ENCODE measurements at places on chromosomes 1 and 21.

DNA sequence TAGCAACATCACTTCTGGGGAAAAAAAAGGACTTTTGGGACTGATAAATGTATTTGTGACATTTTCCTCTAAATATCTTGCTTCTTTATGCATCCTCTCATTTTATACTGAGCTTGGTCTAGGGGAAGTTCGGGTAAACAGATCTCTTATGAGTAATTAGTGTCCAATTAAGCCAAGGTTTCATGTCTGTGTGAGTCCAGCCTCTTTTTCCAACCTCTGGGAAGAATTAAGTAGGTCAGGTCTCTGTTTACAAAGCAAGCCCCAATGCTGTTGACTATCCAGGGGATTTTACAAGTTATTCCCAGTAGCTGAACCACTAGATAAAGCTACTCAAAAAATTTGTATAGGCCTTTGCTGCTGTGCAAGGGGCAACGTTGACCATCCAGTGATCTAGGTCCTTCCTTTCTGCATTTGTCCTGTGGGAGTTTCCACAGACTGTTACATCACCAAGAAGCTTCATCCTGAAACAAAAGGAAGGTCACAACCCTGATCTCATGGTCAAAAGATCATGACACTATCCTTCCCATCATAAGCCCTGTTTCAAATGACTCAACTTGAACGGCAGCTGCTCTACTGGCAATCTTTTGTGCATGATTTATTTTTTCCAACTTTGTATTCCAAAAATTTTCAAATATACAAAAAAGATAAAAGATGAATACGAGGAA, 74.3 kb downstream of the ETS2 start:
- DNase-seq = no peak
- no peak overlapping the region for H3K27ac ChIP-seq
- H3K4me3 ChIP-seq = no peak overlapping the region
- peaks cover 3% of the 10 kb centered on the region for H3K36me3 ChIP-seq
- no peaks in the 10 kb centered on the region for H3K4me1 ChIP-seq

GRCh38 chr1:37034121-37035013, at the start of gene GRIK3:
Gene GRIK3, minus strand, starts transcription at chr1:37034515. Its CDS starts 407 bp downstream, at chr1:37034108.
- no peak for DNase-seq
- H3K4me1 ChIP-seq = peaks cover 4% of the 10 kb centered on the region
- peak within 1 kb of the TSS; percentile 25 for H3K4me3 ChIP-seq
- no peak within 1 kb of the TSS for H3K27ac ChIP-seq
- H3K27me3 ChIP-seq = peaks cover 81% of the 10 kb centered on the region
- H3K36me3 ChIP-seq = no peaks in the 10 kb centered on the region

- H3K27ac ChIP-seq = no peak overlapping the region
- no peak for DNase-seq
- H3K36me3 ChIP-seq = no peaks in the 10 kb centered on the region
- no peaks in the 10 kb centered on the region for H3K4me1 ChIP-seq
Observed at GRCh38 chr21:44933918-44934260, 5.9 kb upstream of the SLX9 start.

DNA sequence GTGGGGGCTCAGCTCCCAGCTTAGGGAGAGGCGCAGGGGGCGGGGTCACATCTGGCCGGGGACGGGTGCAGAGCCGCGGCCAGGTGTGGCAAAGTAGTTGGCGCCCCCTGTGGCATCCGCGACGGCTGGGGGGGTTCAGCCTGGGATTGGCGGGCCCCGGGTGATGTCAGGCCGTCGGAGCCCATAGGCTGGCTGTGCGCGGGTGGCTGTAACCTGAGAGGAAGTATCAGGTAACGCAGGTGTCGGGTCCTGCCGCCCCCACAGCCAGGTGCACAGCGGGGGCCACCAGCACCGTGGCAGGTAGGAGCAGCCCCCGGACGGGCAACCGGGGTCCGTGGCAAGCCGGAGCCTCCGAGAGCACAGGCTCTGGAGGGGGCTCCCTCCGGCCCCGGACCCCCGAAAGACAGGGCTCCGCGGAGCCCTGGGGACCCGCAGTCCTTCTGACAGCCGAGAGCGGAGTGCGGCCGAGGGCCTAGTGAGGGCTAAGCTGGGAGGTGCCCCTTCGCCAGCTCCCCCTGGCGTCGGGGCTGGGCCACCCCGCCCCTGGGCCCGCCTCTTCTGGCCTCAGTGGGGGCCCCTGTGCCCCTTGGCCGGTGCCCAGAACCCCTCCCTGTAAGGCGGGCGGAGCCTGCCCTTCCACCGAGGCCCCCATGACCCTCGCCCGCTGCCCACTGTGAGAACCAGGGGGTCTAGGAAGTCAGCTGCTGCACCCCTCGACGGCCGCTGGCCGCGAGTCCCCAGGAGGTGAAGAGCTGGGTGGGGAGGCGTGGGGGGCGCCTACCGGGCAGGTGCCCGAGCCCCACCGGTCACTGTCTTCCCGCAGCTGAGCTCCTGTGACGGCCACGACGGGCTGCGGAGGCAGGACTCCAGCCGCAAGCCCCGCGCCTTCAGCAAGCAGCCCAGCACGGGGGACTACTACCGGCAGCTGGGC, 17.9 kb downstream of the TNFRSF25 start:
- peak overlapping the region; percentile 72 for H3K4me3 ChIP-seq
- peaks cover 24% of the 10 kb centered on the region for H3K4me1 ChIP-seq
- peak overlapping the region; percentile 87 for H3K27ac ChIP-seq
- DNase-seq = peak; percentile 85
- H3K27me3 ChIP-seq = peaks cover 9% of the 10 kb centered on the region
- peaks cover under 1% of the 10 kb centered on the region for H3K36me3 ChIP-seq

GRCh38 chr1:193367863-193368262, 181.4 kb upstream of the B3GALT2 start:
- no peak overlapping the region for H3K4me3 ChIP-seq
- H3K4me1 ChIP-seq = peaks cover 3% of the 10 kb centered on the region
- DNase-seq = no peak
- no peaks in the 10 kb centered on the region for H3K36me3 ChIP-seq
- H3K27ac ChIP-seq = no peak overlapping the region

DNA sequence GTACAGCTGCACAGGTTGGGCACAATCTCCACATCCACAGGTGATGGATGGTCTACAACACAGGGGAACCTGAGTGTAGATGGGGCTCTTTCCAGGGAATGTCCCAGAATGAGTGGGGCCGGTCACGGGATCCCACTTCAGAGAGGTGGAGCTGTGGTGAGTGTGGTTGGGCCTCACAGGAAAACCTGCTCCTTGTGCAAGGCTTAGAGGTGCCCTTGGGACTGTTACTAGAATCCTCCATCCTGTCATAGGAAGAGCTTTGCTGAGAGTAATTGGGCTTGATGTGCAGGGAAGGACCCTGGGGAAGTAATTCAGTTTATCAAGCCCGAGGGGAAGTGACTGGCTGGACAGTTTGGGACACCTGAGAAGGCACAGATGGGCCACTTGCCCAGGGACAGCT, 137.9 kb downstream of the ZSCAN20 start:
- H3K36me3 ChIP-seq = no peaks in the 10 kb centered on the region
- DNase-seq = no peak
- no peaks in the 10 kb centered on the region for H3K4me1 ChIP-seq
- H3K27me3 ChIP-seq = peaks cover 29% of the 10 kb centered on the region
- no peak overlapping the region for H3K4me3 ChIP-seq
- no peak overlapping the region for H3K27ac ChIP-seq

DNA sequence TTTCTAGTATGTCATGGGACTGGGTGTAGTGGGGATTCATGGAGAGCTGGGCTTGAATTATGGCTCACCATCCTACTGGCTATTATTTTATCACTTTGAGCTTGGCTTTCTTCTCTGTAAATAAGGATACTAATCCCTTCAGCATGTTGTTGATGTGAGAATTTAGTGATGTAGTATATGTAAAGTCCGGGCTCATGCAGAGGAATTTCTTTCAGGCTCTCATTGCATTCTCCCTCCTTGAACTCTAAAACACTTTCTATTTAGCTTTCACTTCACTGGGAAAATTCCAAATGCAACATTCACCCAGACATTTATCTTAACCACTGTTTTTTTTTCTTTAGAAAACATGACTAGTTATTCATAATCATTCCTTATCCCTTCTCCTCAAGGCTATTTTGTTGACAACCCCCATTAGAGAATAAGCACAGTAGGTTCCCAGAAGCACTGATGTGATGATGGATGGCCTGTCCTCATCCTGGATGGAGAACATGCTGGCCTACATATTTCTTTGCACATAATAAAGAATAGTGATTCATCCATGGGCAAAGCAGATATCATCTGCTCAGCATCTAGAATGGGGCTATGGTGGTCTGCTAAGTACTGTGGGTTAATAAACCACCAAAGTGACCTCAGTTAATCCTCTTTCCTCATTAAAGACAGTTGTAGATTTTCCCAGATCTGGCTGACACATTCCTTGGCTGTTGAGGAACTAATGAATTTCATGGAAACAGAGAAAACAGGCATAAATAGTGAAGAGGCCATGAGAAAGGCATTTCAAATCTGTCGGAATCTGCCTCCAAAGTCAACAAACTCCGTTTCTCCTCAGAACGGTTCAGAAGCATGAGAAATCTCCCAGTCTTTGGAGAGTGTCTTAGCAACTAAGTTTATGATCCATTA, 68.0 kb upstream of the CYP2J2 start:
- H3K36me3 ChIP-seq = no peaks in the 10 kb centered on the region
- peaks cover 9% of the 10 kb centered on the region for H3K4me1 ChIP-seq
- no peak overlapping the region for H3K4me3 ChIP-seq
- no peak overlapping the region for H3K27ac ChIP-seq
- no peak for DNase-seq

GRCh38 chr1:77536813-77537212, 145.6 kb downstream of the ZZZ3 start:
- DNase-seq = no peak
- H3K27ac ChIP-seq = no peak overlapping the region
- no peak overlapping the region for H3K4me3 ChIP-seq
- H3K27me3 ChIP-seq = no peaks in the 10 kb centered on the region
- H3K4me1 ChIP-seq = peaks cover 13% of the 10 kb centered on the region

- no peak overlapping the region for H3K27ac ChIP-seq
- no peak for DNase-seq
- no peaks in the 10 kb centered on the region for H3K36me3 ChIP-seq
- H3K4me3 ChIP-seq = no peak overlapping the region
- peaks cover 4% of the 10 kb centered on the region for H3K27me3 ChIP-seq
Observed at GRCh38 chr1:61253059-61253735, 170.8 kb downstream of the NFIA start.

- no peak overlapping the region for H3K4me3 ChIP-seq
- peaks cover 10% of the 10 kb centered on the region for H3K36me3 ChIP-seq
- H3K27ac ChIP-seq = no peak overlapping the region
- peaks cover 24% of the 10 kb centered on the region for H3K4me1 ChIP-seq
- no peak for DNase-seq
Observed at GRCh38 chr1:248821641-248822040, 4.1 kb downstream of the SH3BP5L start.

DNA sequence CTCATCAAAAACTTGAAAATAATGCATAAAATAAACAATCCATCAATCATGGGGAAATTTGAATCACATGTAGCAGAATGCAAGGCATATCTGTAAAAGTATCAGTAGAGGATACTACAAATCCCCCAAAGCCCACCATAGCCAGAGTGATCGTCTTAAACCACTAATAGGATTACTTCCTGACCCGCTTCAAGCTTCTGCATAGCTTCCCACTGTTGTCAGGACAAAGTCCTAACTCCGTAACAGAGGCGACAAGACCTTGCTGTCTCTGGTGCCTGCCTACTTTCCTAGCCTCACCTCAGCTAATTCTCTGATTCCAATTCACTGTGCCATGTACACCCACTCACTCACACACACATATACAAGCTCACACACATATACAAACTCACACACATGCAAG, 161.2 kb upstream of the NFIA start:
- DNase-seq = no peak
- no peaks in the 10 kb centered on the region for H3K36me3 ChIP-seq
- H3K27ac ChIP-seq = no peak overlapping the region
- no peak overlapping the region for H3K4me3 ChIP-seq

GRCh38 chr1:85316321-85316720, 39.9 kb upstream of the BCL10 start:
- H3K4me1 ChIP-seq = no peaks in the 10 kb centered on the region
- no peak overlapping the region for H3K4me3 ChIP-seq
- H3K36me3 ChIP-seq = peaks cover 4% of the 10 kb centered on the region
- H3K27ac ChIP-seq = no peak overlapping the region

GRCh38 chr1:191760016-191760415, 398.2 kb upstream of the RGS18 start:
- H3K27ac ChIP-seq = no peak overlapping the region
- H3K27me3 ChIP-seq = no peaks in the 10 kb centered on the region
- no peak overlapping the region for H3K4me3 ChIP-seq
- no peak for DNase-seq

DNA sequence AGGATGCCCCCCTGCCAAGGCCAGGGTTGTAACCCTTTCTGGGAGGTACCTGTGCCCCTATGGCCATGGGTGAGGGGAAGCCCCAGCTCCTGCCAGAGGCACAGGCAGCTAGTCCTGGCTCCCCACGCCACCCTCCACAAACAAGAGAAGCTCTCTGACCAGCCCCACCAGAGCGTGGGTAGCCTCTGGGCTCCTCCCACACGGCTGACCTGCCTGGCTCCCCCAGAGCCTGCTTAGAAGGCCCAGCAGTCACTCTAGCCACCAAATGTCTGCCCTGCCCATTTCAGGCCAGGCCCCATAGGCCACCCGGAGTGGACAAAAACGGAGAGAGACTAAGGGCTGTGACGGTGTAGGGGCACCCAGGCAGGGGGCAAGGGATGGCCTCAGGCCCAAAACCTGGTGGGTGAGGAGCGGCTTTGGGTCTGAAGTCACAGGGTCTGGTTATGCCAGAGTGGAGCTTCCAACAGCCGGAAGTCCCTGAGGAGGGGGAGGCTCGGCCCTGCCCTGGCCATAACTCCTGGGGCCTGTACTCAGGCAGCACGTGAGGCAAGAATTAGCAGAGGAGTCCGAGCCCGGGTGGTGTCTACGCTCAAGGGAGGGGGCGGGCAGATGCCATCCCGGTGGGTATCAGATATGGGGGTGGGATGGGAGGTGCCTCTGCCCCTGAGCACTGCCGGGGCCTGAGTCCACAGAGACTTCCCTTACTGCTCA, 155.4 kb downstream of the CASZ1 start:
- no peaks in the 10 kb centered on the region for H3K4me1 ChIP-seq
- H3K27me3 ChIP-seq = peaks cover 19% of the 10 kb centered on the region
- no peak overlapping the region for H3K4me3 ChIP-seq
- no peak overlapping the region for H3K27ac ChIP-seq

DNA sequence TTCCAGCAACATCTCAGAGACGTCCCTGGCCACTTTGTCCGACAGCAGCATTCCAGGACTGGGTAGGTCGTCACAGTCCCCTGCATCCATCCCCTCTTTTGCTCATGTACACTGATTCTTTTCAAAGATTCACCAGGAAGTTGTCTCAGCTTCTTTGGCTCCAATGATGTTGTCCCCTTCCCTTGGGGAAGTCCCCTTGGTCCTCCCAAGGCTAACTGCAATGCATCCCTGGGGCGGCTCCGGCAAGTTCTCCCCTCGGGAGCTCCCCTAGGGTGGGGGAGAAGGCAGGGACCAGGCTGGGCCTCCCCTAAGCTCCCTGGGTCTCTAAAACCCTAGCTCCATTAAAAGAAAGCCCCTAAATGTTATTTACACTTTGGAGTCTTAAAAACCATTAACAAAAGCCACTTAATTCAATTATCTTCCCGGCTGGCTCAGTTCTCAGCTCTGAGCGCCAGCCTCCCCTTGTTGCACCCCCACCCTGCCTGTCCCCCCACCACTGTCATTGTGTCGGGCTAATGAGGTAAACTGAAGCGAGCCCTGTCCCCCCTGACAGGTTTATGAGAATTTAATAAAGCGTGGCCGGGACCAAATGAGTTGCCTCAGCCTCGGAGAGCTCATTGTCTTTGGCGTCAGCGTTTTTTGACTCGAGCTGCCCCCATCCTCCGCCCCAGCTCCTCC, 25.3 kb downstream of the KNCN start:
- DNase-seq = no peak
- no peaks in the 10 kb centered on the region for H3K36me3 ChIP-seq
- H3K27ac ChIP-seq = no peak overlapping the region
- no peak overlapping the region for H3K4me3 ChIP-seq

Measured in progenitor cell of endocrine pancreas (in vitro differentiated cells).